ENCODE measurements at places on chromosomes 2 and 18.

GRCh38 chr2:229810786-229811185 is 96.4 kb upstream of the DNER start:
- no peak for DNase-seq

DNA sequence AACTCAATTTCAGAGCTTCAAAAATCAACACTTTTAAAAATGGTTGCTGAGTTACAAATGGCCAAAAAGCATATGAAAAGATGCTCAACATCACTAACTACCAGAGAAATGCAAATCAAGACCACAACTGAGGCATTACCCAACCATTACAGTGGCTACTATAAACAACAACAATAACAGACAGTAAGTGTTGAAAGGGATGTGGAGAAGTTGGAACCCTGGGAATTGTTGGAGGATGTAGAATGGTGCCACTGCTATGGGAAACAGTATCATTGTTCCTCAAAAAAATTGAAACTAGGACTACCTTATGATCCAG is 173.3 kb upstream of the SPRED2 start:
- DNase-seq, result no peak

GRCh38 chr2:215432759-215433594 is 2.9 kb downstream of the FN1 start:
- peak; percentile 64 for DNase-seq

- DNase-seq, result no peak
These were observed 8.1 kb downstream of the TEX44 start for GRCh38 chr2:231600619-231601355.

DNA sequence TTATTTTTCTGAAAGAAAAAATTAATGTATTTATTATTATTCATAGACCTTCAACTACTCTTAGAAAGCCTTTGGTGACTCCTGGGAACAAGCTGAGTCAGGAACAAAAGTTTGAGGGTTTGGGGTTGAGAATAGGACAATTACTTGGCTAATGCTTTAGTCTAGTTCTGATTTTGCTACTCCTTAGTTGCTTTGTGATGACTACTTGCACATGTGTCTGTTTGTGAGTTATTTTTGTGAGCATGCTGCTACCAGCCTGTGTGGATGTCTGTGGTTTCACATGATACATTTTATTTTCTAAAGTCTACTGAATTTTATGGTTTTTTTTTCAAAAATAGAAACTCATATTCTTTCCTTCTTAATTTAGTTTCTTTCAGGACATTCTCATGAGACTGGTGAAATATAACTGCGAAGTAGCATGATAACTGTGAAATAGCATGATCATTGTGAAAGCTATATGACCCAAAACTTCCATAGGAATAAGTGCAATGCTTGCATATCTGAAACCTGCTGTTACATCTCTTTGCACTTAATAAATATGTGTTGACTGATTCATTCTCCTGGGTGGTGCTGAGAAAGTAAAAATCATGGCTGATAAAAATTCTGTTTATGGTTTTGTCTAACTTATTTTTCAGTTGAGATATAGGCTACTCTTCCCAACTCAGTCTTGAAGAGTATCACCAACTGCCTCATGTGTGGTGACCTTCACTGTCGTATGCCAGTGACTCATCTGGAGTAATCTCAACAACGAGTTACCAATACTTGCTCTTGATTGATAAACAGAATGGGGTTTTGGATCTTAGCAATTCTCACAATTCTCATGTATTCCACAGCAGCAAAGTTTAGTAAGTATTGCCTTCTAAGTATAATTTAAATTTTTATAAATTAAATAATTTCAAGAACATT is 17.9 kb upstream of the IL18R1 start:
- DNase-seq, result peak; percentile 57

DNA sequence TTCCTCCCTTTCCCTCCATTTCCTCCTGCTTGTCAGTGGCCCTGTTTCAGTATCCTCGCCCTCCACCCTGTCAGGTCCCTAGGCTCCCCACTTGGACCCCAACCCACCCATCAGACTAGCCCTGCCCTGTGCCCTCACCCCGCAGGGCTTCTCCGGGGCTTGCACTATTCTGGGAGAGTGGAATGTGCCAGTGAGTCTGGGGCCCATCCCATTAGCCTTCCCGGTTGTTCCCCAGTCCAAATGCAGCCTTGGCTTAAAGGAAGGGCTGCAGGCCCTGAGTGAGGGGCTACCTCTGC is 45.5 kb downstream of the MYO7B start:
- no peak for DNase-seq

GRCh38 chr2:85537600-85538506 is 1.1 kb upstream of the MAT2A start:
- DNase-seq, result peak; percentile 38

GRCh38 chr2:65647249-65647842 is 214.9 kb upstream of the SPRED2 start:
- no peak for DNase-seq

DNA sequence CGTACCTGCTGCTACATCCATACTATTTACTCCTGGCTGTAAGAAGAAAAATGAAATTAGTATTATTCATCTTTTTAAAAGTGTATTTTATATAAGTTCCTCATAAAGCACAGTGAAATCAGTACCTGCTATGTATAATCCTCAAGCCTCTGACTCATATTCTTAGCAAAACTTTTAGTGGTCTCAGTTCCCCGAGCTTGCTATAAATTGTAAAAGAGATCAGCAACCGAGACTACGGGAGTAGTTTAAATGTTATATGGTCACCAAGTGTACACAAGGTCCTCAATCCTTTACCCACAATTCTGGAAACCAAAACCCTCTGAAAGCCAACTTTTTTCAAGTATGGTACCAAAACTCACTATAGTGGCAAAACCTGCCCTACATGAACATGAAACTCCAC is 24.2 kb downstream of the PRPF40A start:
- DNase-seq, result no peak

DNA sequence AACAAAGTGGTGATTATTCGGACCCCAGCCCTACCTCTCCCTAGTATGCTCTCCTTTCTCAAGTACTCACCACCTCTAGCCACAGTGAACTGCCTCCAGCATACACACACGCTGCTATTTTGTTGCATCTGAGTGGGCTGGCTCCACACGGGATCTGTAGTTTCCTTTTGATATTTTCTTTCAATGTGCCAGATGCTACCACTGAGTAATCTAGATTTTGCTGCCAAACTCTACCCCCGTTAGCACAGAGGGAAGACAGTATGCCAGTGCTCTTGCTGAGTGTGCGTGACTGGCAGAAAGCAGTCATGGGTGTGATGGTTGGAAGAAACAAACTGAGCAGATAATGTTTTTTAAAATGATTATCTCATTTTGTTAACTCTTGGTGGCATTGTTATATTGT is 11.6 kb downstream of the CFLAR start:
- DNase-seq, result peak; percentile 75

DNA sequence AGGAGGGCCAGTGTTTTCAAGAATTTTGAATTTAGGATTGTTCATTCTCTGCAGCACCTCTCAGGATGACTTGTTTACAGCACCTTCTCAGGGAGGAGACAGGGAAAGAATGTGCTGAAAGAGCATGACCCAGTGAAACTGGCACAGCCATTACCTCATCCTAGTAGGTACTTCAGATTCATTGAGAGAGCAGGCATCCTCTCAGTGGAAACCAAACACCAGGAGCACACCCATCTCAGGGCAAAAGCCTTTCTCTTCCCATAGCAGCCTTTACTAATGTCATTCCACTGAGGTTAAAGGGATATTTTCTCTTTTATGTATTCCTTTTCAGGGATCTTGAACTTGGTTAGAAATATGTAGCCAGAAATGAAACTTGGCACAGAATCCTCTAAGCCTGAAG is 2.6 kb downstream of the MAP2 start:
- peak; percentile 22 for DNase-seq

DNA sequence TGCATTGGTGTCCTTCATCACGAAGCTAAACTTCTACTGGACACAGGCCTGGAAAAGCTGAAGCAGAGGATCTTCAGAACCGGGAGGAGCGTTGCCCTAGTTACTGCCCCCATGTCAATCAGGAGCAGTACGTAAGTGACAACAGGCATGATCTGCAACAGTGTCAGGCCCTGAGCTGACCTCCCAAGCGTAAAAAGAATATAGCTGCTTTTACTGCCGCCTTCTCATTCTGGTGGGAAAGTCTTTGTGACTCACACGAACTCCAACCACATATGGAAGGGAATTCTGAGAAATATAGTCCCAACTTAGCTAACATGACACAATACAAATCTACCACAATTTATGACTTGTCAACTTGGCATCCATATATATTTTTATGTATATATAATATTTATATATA is 1007.7 kb upstream of the CDH2 start:
- no peak for DNase-seq

- DNase-seq, result no peak
These were observed 200.6 kb downstream of the ZBTB7C start for GRCh38 chr18:48208432-48209140.

DNA sequence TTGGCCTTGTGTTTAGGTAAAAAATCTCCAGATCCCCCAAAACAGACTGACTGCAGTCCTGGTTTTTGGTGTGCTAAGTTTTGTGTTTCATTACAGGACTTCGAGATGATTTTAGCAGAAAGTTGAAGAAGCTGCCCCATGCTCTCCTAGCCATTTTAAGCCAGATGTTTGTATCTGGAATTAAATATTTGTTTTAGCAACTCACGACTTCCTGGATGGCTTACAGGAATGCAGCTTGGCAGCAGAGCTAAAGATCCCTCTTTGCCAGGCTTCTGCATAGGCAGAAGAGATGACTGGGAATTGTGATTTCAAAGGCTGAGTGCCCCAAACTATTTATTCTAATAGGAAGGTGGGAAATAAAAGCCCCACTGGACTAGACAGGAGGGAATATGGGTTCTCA is 31.1 kb downstream of the ONECUT2 start:
- DNase-seq, result peak; percentile 1

DNA sequence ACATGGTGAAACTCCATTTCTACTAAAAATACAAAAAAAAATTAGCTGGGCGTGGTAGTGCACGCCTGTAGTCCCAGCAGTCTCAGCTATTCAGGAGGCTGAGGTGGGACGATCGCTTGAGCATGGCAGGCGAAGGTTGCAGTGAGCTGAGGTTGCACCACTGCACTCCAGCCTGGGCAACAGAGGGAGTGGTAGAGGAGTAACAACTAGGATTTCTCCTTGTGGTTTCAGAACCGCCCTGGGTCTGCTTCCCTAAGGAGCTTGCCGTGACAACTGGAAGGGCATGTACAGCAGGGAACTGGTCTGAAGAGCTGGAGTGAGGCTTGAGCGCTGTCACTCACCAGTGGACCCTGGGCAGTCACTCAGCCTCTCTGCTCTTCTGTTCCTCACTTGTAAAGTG is 29.1 kb downstream of the REEP1 start:
- no peak for DNase-seq

GRCh38 chr2:43576981-43577892 is 18.6 kb downstream of the THADA start:
- DNase-seq, result peak; percentile 85

DNA sequence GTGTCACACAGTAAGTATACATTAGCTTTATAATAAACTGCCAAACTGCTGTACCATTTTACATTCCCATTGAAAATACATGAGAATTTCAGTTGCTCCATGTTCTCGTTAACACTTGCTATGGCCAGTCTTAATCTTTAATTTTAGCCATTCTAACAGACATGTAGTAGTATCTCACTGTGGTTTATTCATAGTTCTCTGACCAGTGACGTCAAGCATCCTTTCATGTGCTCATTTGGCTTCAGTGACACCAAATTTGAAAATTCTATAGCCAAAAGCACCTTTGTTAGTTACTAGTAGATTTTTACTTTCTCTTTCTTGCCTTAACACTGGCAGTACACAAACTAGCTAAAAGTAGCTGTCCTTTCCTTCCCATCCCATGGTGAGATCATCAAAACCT is 43.0 kb downstream of the CYP1B1 start:
- DNase-seq, result no peak

DNA sequence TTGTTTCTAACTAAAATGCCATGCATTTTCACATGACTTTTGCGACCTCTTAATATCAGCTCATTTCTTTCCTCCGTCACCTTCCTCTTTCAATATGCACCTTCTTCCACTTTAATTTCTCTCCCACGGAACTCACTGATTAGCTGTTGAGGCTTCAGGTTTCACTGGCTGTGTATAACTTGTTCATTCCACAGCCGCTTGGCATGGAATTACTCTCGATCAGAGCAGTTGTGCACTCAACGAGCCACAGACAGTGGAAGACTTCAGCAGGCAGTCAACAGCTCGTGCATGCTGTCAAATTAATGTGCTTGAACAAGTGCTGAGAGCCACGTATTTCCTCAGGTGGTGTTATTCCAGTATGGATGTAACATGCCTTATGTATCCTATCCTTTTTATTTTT is 491.2 kb upstream of the DDX18 start:
- DNase-seq, result no peak

GRCh38 chr2:240288087-240288521 is 147.4 kb upstream of the GPC1 start:
- no peak for DNase-seq

GRCh38 chr2:105754994-105755393 is 10.3 kb downstream of the NCK2 start:
- DNase-seq, result no peak

DNA sequence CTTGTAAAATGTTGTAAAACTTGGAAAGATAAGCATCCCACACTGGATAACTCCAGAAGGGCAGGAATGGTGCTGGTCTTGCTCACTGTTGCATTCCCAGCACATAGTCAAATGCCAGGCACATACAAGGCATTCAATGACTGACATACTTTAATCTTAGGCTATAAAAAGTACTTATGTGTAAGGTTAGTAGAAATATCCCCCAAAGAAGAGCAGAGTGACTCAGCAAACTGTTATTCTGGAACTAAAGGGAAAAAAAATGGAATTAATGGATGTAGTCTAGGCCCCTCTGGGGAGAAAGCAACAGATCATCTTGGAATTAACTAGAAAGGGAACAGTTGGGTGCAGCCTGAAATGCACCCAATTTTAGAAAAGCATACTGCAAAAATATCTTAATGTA is 9.0 kb downstream of the ZBTB14 start:
- no peak for DNase-seq

GRCh38 chr2:111030260-111030891 is 90.3 kb upstream of the BCL2L11 start:
- no peak for DNase-seq

GRCh38 chr2:70161069-70161534 is 29.7 kb downstream of the C2orf42 start:
- no peak for DNase-seq

DNA sequence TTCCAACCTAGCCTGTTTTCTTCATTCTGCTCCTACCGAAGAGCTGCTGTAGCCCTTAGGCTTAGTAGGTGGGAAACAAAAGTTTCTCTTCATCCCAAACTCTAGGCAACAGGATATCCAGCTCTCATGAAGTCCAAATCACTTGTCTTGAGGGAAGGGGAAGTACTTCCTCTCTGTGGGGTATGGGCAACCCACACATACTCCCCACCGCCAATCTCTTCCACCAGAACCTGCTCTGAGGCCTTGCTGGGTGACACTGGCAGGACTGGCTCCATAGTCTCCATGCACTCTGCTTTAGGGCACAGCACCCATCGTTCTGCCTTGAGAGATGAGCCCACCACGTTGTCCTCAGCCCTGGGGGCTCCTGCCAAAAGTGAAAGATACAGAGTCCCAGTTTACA is 173.0 kb downstream of the NCK2 start:
- DNase-seq, result no peak

Data from fibroblast of pulmonary artery (primary cell).